HuH-7 (cell line): ENCODE measurements at places on chromosomes 2 and 18.

- no peak for DNase-seq
Observed at GRCh38 chr2:85429213-85429923, 10.9 kb downstream of the SH2D6 start.

DNA sequence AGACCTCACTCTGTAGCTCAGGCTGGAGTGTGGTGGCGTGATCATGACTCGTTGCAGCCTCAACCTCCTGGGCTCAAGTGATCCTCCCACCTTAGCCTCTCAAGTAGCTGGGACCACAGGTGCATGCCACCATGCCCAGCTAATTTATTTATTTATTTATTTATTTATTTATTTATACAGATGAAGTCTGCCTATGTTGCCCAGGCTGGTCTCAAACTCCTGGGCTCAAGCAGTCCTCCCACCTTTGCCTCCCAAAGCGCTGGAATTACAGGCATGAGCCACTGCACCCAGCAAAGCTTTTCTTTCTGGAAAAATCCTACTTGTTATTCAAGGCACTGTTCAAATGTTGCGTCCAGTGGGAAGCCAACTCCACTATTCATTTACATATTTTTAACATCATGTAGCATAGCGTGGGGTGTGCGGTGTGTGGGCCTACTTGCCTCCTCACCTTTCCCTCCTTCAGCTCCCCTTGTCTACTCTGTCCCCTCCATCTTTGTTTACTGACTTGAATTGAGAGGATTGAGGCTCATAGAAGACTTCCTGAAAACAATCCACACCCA, 6.8 kb upstream of the RHOB start:
- no peak for DNase-seq

DNA sequence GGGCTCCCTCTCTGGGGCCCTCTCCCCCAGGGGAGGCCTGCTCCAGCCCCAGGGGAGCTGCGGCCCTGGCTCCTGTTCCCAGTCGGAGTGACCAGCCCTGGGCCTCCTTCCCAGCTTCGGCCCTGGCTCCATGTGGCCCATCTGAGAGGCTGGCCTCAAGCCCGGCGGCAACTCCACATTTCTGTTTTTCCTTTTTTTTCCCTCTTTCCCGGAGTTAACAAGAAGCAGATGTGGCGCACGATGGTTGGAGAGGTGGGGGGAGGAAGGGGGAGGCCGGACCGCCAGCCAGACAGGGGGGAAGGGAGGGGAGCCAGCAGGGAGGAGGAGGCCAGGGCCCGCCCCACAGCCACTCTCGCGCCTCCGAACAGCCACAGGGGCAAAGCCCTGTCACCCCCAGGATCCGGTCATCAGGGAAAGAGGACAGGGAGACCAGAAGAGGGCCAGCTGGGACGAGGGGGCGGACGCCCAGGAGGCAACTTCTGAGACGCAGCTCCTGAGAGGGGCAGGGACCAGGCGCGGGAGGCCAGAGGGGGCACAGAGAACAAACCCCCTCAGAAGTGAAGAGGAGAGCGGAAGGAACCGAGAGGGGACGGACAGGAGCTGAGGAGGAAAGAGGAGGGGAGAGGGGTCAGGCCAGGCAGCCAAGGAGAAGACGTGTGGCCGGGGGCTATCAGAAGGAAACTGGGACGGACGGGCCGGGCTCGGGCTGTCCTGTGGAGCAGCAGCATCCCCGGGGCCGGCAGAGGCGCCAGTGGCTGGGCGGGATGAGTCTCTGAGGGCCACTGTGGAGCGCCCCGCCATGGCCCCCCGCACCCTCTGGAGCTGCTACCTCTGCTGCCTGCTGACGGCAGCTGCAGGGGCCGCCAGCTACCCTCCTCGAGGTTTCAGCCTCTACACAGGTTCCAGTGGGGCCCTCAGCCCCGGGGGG, at the start of gene EMILIN1:
EMILIN1 (plus strand) TSS at position 349 of the 928 bp plus-strand sequence; CDS start at position 800, 451 bp downstream.
- DNase-seq: no peak

DNA sequence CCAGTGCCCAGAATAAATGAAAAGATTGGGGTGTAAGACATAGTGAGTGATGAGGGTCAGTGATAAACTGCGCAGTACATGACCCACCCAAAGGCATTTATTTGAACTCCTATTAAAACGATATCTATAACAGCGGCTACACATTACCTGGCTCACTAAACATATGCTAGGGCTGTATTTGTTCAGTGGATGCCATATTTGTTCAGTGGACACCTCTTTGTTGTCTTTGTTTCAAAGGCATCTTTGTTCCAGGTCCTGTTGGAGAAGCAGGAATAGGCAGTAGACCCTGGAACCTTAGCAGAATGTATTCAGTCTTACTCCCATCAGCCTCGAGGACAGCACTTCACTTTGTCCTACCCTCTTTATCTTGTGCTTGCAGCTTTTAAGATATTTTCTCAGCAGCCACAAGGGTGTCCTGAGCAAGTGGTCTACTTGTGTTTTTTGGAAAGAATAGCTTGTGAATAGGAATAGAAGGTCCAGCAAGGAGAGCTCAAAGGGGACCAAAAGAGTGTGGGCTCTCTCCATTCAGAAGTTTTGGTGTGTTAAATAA, 650.8 kb upstream of the FANCL start:
- no peak for DNase-seq

- DNase-seq: no peak
Observed at GRCh38 chr2:10599089-10599488, 90.7 kb downstream of the NOL10 start.

DNA sequence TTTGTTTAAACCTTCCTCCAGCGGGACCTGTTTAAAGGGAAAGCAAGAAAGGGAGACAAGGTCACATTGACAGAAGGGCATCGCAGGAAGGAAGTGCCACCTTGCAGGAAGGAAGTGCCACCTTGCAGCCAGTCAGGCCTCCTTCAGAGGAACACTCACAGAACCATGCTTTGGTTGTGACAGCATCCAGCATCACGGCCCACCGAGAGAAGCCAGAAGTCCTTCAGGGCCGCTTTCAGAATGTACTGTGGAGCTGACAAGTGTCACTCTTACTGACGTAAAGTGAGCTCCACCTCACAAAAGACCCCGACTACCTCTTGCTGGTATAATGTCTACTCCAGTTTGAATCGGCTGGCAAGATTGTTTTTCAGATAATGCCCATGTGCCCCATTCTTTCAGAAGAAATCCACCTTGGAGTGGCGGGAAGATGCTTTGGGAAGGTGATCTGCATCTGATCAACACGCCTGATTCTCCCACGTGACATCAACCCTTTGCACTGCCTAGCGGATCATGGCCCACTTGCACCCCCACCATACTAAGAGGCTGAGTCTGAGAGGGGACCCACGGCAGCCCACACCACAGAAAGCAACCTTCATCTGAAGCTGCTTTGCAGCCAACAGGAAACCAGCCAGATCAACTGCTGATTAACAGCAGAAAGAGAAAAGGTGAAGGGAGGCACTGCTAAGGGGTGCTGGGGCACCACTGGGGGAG, 99.8 kb downstream of the UXS1 start:
- DNase-seq: no peak

DNA sequence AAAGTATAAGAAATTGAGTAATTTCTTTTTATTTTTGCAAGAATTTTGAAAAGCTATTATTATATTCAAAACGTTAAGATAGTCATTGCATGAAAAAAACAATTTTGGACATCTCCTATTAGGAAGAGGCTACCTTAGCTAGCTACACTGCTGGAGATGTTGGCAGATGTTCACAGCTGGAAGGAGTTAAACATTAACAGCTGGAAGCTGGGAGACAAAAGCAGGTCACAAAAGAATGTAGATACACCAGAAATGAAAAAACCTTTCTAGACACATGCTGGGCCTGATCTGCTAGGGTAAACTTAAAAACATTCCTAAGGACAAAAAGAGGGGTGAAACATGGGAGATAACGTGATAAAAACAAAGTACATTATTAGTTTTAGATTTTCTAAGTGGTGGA, 84.4 kb downstream of the SESTD1 start:
- no peak for DNase-seq

DNA sequence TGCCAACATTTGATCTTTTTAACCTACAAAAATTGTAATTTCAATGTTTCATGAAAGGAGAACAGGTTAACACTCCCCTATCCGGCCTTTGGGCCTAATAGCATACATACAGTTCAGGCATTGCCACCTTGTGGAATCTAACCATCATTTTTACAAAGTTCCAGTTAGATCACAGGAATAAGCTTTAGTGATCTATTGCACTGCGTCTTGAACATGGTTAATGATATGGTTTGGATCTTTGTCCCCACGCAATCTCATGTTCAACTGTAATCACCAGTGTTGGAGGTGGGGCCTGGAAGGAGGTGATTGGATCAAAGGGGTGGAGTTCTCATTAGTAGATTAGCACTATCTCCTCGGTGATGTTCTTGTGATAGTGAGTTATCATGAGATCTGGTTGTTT, 58.2 kb upstream of the NEUROD1 start:
- DNase-seq: no peak

- DNase-seq: no peak
Observed at GRCh38 chr2:40797120-40797519, 345.2 kb upstream of the SLC8A1 start.

- no peak for DNase-seq
Observed at GRCh38 chr2:127121353-127121752, 14.4 kb upstream of the BIN1 start.

DNA sequence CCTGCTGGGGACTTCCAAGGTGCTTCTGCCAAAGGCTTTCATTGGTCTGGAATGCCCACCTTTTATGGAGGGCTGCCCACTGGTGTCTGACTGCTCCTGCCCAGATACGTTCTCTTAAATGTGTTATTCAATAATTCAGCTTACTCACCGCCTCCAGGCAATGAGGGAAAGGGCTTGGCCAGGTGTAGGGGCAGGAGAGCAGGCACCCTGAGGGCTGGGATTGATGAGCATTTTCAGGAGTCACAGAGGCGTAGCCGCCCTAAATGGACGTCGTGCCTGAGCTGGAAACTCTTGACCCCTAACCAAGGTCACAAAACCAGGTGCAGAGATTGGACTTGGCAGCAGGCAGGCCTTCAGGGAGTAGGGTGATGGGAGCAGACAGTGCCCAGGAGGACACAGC, 26.8 kb downstream of the MAL start:
- DNase-seq: no peak

DNA sequence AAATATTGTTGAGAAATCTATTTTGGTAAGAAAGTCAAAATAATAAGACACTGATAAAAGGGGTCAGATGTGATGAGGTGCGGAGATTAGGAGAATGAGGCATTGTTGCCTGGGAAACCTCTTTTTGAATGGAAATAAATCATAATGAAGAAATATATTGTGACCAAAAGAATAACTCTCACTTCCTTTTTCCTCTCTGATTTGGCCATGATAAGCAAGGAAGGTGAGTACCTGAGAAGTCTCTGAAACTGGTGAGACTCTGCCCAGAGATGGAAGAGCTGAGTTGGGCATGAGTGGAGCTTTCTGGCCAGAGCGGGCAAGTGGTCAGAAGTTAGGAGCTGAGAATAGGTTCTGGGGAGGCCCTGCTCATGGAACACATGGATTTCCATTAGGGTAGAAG, 11.8 kb downstream of the LAMA3 start:
- no peak for DNase-seq

- DNase-seq: no peak
Observed at GRCh38 chr2:109513749-109514588, 99.8 kb downstream of the SEPTIN10 start.

DNA sequence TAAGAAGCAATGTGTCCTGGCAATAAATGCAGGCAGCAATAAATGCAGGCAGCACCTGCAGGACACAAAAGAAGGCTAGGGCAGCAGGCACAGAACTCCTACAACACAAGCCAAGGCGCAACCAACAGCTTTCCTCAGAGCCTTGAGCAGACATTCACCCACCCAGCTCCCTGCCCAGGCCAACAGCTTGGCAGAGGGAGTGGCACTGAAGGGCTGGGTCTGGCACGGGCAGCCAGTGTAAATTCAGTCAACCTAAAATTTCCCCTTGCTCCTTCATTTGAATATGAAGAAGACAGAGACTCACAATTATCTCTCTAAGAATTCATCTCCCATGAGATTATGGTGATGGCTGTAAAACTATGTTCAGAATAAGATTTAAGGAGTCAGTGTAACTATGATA, 35.4 kb downstream of the AAK1 start:
- no peak for DNase-seq

DNA sequence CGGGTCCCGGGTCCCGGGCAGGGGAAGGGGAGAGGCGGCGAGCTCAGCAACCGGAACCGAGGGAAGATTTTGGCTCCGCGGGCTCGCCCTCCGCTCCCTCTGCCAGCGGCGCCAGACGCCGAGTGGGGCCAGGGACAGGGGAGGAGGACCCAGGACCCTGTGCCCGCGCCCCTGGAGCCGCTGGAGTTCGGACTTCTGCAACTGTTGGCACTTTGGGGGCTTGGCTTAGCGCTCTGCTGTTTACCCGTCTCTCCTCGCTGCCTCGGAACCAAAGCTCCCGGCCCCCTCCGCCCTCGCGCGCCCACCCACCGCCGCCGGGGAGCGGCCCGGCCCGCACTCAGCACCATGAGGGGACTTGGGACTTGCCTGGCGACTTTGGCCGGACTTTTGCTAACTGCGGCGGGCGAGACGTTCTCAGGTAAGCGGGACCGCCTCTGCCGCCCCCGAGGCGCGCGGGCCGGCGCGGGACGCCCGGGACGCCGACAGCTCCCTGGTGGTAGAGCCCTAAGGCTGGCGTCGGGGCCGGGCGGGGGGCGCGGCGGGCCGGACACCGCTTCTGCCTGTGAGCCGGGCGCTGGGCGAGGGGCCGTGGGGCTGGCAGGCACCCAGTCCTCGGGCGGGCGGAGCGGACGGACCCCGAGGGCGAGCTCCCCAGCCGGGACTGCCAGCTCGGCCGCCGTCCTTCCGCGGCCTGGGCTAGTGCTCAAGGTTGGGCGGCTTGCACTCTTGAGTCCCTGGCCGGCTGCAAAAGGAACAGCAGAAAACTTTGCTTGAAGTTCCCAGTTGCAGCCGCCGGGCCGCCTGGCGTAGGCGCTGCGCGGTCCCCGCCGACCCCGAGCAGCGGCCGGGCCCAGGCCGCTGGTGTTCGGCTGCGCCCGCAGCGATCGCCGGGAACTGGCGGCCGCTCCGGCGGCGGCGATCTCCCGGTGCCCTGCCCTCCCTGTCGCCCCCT, 634 bp downstream of the PTPRM start:
- DNase-seq: peak; percentile 31

- no peak for DNase-seq
Observed at GRCh38 chr18:36398419-36398818, 100.9 kb downstream of the FHOD3 start.

- no peak for DNase-seq
Observed at GRCh38 chr2:61433606-61434005, 37.3 kb downstream of the USP34 start.

GRCh38 chr2:231298091-231298490, 97.4 kb upstream of the B3GNT7 start:
- DNase-seq: no peak

GRCh38 chr18:77486985-77487384, 237.3 kb downstream of the GALR1 start:
- DNase-seq: no peak

- DNase-seq: peak; percentile 4
Observed at GRCh38 chr18:64244571-64244970, 95.7 kb upstream of the LINC00305 start.
